Skin of body (tissue), 3 donors: ENCODE measurements at places on chromosomes 16 and 17.

GRCh38 chr17:55443904-55444303 lies 22.3 kb upstream of the MMD start:
- DNase-seq, result no peak

GRCh38 chr17:33572615-33573014 lies 279.5 kb upstream of the ASIC2 start:
- no peak for DNase-seq

GRCh38 chr16:69680358-69680757 lies 46.0 kb downstream of the NQO1 start:
- no peak for DNase-seq

GRCh38 chr16:84088695-84089395 lies 27.9 kb downstream of the MBTPS1 start:
- DNase-seq, result no peak

DNA sequence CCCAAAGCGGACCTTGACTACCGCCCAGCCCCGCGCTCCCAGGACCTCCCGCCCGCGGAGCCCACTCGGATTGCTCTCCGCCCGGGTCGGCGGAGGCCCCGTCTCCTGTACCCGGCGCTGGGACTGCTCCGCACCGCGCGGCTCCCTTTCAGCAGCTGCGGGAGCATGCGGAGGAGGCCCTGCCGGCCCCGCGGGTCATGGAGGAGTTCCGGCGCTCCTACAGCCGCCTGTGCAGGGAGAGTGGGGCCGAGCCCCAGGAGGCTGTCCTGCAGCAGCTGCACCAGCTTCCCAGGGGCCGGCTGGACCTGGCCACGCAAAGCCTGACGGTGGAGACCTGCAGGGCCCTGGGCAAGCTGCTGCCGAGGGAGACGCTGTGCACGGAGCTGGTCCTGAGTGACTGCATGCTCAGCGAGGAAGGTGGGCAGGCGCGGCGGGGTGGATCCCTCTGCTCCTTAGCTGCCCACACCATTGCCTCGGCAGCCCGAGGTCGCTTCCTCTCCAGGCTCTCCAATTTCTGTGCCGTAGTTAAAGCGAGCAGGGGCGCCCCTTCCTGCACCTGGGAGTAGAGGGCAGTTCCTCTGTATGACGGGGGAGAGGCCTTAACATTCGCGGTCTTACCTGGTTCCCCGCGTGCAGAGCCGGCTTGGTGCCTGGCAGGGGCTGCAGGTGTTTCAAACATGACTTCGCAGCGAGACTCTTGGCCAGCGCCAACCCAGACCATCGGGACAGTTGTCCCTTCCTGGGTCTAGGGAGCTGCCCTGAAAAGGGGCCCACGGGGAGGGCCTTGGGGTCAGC lies 539 bp downstream of the LRRC45 start:
- DNase-seq, result no peak

DNA sequence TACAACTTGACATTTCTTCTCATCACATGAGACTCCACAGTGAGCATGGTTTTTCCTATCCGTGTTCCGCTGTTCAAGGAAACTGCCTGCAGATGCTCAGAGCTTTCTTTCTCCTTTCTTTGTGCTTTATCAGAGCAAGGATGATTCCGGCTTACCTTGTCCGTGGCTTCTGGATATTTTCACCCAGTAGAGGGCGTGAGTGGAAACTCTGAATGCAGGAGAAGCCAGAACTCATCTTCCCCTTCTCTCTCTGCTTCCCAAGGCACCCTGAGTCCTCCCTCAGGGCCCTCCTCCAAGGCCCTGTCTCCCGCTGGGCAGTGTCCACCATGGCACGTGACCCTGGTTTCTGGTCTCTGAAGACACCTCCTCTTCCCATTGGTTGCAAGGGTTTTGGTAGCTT lies 721.1 kb upstream of the RBFOX1 start:
- DNase-seq, result no peak

DNA sequence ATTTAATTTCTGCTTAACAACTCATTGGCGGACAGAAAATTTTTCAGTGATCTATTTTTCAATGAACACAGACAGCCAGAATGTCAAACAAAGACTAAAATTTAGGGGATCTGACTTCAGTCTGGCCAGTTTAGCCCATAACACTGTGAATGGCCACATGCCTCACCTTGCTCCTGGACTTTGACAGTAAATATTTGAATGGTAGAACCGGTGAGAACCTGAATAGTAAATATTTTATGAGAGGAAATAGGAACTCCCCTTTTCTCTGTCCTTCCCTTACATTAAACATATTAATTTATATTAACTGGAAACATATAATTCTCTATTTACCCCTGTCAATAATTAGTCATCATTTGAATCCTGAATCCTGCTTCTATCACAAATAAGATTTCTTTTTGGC lies 942.1 kb downstream of the KCNJ2 start:
- no peak for DNase-seq

DNA sequence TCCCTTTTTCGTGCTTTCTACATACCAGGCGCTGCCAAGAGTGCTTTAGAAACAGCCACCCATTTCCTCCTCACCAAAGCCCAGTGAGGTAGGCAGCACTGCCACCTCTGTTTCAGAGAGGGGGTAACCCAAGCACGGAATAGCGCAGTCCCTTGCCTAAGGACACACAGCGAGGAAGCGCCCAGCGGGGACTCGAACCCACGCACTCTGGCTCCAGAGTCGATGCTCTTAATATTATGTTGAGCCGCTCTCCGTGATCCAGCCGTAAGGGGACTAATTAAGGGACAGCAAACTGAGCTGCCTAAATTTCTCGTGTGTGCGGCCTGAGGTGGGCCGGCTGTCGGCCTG lies 497 bp downstream of the CES1 start:
- DNase-seq, result no peak

- DNase-seq, result no peak
Measured at GRCh38 chr17:77864234-77865111, 94.0 kb upstream of the TNRC6C start.

GRCh38 chr16:56246051-56246817 lies 54.9 kb downstream of the GNAO1 start:
- no peak for DNase-seq

GRCh38 chr17:37530420-37530819 lies 40.7 kb downstream of the DUSP14 start:
- no peak for DNase-seq

GRCh38 chr16:48526058-48526957 lies 83.7 kb downstream of the N4BP1 start:
- no peak for DNase-seq

GRCh38 chr16:77584205-77584859 lies 138.0 kb upstream of the NUDT7 start:
- DNase-seq, result peak; percentile 60

GRCh38 chr17:20954794-20955193 lies 88.0 kb downstream of the USP22 start:
- DNase-seq, result no peak

- no peak for DNase-seq
Measured at GRCh38 chr17:42623732-42624596, 14.5 kb downstream of the TUBG1 start.

- no peak for DNase-seq
Measured at GRCh38 chr17:66702106-66702936, 132.6 kb upstream of the CACNG5 start.

DNA sequence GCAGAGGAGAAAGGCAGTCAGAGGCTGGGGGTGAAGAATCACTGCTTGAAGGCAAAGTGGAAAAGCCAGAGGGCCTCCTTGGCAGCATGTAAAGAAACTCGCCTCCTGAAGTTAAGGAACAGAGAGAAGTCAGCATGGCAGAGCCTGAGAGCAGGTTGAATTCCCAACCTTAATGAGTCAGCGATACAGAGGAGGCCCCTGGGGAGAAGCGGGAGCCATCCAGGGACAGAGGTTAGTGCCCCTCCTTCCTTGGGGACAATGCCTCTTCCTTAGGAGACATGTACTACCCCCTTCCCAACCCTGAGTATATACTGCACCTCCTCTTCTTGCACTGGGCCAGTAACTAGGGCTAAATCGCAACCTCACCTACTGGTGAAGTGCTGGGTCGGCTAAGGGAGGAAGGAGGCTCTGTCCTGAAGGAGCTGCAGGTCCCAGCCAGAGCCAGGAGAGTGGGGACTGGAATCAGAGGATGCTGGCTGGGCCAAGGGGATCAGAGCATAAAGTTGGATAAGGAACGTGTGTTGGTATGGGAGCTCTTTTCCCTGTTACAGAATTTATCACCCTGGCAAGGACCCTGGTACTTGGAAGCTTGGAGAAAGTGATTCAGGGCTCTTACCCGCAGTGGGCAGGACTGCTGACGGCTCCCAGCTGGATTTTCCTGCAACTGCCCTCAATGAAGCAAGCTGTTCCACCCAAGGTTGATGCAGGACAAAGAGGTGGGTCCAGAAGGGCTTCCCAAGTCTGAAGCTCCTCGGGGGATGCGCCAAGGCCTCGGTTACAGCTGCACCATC lies 5.4 kb upstream of the AANAT start:
- no peak for DNase-seq

DNA sequence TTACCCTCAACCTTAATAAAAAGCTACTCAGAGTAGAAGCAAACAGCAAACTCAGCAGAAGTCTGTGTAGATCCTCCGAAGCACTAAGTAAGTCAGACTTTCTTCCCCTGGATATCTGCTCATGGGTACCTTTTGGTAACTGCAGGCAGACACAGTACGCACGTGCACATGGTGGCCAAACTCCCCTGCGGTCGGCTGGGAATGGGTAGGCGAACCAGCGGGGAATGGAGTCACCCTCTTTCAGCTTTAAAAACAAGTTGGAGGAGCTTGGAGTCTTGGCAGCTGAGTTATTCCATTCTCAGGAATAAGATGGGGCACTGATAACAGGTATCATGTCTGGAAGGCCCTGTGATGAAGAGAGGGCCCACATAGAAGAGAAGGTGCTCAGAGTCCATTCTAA lies 16.3 kb downstream of the CYB561 start:
- no peak for DNase-seq

DNA sequence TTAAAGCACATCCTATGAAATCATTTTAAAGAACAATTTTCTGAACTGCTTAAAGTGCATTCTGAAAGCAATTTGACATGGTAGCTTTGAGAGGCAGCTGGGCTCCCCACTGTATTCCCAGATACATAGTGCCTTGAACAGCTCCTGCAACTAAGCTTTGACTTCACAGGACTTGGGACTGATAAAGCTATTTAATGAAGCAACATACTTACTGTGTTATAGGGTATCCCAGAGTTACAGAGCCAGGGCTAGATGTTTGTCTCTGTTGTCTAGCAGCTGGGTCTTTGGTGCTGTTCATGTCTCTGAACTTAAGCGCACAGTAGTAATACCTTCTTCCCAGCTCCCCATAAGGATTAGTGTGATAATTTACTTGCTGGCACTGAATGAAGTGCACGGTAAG lies 862 bp downstream of the ACSM1 start:
- DNase-seq, result no peak

- no peak for DNase-seq
Measured at GRCh38 chr17:28906276-28906675, 3.4 kb upstream of the DHRS13 start.

DNA sequence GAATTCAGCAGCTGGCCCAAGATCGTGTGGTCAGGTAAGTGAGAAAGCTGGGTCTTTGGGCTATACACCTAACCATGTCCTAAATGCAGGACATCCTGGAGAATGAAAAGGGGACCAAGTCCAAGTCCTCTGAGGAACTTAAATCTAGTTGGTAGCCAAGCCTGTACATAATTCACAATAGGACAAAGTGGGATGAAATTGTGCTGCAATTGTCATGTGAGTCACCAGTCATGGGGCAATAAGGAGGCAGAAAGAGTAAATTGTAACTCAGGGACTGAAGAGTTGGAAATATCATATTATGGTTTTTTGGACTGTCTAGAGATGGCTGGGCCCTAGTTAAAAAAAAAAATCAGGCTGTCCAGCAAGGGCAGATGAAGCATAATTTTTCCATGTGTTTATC lies 202.6 kb downstream of the CYLD start:
- no peak for DNase-seq

GRCh38 chr16:47562366-47562765 lies 101.2 kb downstream of the PHKB start:
- DNase-seq, result no peak

DNA sequence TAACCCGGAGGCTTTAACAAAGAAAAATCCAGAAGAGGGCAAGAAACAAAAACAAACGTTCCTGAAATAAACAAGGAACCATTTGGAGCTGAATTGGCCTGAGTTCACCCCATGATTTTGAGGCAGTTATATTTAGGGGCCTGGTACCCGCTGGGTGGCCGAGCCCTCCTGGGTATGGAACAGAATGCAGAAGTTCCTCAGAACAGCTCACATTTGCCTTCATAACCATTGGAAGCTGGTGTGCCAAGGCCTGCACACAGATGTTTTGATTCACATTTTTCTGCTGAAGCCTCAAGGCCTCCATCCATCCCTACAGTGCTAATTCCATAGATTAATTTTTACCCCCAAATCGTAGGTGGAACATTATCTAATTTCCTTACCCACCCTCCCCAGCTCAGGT lies 3.3 kb upstream of the ZFHX3 start:
- no peak for DNase-seq
